ENCODE measurements at places on chromosomes 13 and 19. TPM values are rescaled to one million over a fixed set of nuclear protein-coding genes. Genes with fewer than 3 reads are reported as not detected.

- DNase-seq = peak; percentile 93
Measured at GRCh38 chr19:1863638-1864479, 480 bp upstream of the KLF16 start.

- DNase-seq = no peak
Measured at GRCh38 chr13:109366525-109366924, 419.9 kb downstream of the IRS2 start.

DNA sequence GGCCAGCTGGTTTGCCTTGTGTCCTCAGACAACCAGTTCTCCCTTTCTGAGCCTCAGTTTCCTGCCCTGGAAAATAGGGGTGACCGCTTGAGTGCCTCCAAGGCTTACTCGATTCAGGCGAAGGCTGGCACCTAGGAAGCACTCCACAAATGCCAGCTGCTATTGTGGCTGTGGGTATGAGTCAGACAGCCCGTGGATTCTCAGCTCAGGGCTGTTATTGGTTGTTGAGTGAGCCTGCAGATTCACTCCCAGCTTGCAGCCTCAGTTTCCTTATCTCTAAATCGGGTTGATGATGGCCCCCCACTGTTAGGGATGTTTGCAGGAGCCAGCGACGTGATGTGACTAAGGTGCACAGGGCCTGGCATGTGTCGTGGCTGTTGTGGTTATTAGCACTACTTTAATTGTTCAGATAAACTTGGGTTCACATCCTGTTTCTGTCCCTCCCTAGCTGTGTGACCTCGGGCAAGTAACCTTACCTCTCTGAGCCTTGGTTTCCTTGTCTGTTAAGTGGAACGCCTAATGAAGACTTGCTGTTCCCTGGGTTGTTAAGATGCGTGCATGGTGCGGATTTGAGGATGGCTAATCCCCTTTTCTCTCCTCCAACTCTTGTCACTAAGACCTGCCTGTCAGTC, 2.4 kb downstream of the MARK4 start:
- no peak for DNase-seq

The ZC3H13 gene
- total RNA-seq = 25.4 TPM

The ZNF223 gene
- 1.5 TPM for total RNA-seq

The PCSK4 gene
- 1.5 TPM for total RNA-seq
